ENCODE measurements at places on chromosomes 7 and 10.

DNA sequence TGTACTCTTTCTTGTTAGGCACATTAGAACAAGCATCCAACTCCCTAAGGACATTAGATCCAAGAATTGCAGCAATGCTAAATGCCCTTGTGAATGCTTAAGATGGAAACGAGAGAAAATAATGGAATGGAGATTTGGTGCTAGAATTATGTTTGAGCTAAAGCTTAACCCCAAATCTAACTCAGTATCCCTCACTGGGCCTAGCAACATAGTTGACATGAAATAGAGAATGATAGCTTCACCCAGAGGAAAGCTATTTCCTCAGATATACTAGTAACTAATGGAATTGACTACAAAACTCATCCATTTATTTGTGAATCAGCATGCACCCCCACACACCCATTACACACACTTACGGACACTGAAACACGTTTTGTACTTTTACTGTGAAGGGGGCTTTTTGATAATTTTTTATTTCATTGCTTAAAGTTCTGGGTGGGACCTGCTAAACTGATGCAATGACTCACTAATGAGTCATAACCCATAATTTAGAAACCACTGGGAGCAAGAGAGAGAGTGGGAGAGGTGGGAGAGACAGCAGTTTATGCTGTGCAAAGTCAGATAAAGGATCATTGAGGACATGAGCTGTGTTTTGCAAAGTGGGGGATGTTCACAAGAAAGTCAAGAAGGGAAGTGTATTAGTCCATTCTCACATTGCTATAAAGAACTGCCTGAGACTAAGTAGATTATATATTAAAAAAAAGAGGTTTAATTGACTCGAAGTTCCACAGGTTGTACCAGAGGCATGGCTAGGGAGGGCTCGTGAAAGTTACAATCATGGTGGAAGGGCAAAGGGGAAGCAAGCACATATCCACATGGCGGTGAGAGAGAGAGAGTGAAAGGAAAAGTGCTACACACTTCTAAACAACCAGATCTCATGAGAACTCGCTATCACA is 382.7 kb downstream of the SFMBT2 start:
- DNase-seq = no peak

- no peak for DNase-seq
Observed at GRCh38 chr7:86949052-86949778, 110.2 kb downstream of the ELAPOR2 start.

DNA sequence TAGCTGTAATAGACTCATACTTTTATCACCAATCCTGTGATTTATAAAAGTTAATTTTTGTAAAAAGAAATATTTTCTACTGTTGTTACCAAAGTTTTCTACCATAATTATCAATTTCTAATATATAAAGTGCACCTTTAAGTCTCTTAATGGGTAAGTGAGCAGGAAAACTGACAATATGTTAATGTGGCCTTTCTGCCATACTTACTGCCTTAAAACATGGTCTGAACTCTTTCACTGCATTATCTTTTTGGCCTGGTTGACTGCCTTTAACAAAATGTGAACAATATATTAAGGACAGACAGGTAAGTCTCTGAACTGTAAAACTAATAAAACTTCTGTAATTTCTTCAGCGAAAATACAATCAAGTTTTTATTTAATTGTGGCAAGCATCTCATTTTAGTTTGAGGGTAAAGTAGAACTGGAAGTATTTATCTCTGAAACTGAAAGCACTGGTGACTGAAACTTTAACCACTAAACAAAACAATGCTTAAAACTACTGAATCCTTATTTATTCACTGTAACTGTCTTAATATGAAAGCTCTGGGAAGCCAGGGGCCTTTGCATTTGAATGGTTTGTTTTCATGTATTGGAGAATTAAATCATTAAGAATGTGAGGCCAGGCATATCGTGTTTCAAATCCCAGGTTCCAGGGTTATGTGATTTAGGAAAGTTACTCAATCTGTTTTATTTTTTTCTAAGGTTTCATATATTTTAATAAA is 948.8 kb upstream of the POT1 start:
- no peak for DNase-seq

- DNase-seq = no peak
Observed at GRCh38 chr10:84957427-84957826, 629.0 kb downstream of the CCSER2 start.

DNA sequence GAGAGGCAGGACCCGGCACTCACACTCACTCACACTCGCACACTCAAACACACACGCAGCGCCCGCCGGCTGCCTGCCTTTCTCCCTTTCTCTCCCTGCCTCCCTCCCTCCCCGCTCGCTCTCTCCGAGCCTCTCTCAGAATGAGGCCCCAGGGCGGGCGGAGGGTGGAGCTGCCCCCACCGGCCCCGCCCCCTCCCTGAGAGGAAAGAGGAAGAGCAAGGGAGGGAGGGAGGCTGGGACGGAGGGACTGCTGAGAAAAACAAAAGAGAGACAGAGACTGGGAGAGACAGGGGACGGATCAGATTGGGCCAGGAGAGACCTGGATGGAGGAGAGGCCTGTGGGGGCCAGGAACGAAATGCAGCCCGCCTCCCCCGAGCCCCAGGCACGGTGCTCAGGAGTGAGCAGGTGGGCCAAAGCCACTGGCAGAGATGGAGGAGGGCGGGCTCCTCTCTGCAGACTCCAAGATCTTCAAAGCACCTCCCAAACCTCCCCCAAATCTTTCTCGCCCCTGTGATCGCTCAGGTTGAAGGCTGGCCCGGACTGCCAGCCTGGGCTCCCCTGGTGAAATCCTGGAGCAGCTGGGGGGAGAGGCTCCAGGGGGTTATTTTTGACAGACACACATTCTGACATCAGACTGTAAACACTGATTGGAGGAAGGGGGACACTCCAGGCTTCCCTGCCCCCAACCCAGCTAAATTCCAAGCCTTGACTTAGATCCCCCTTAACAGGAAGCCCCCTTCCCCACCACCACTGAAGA is 5.1 kb downstream of the LDB1 start:
- DNase-seq = peak; percentile 49

DNA sequence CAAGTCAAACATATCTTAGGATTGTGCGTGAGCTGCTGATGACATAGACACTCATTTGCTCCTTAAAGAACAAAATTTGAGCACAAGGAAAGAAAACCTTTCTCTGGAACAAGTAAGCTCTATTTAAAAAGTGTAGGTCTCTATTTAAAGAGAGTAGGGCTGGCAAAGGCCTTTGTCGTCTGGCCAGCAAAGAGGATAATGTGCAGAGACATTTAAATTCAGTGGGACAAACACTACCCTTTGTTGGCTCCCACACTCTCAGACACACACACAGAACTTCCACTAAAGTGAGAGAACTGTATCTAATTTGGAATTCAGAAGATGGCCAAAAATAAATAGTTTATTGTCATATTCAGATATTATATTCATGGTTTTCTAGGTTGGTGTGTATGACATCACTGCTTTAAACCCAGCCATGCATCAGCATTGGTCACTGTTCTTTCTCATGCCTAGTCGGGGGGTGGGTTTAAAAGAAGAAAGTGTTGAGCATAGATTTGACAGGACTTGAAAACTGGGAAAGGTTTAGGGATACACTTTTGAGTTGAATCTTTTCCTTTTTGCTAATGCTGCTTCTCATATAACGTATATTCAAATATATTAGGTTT is 49.5 kb upstream of the HDAC9 start:
- no peak for DNase-seq

- no peak for DNase-seq
Observed at GRCh38 chr7:24781106-24781505, 23.8 kb upstream of the GSDME start.

- DNase-seq = no peak
Observed at GRCh38 chr10:69730251-69731156, 71.2 kb upstream of the COL13A1 start.

GRCh38 chr7:41222746-41223145 is 480.1 kb downstream of the INHBA start:
- DNase-seq = no peak

DNA sequence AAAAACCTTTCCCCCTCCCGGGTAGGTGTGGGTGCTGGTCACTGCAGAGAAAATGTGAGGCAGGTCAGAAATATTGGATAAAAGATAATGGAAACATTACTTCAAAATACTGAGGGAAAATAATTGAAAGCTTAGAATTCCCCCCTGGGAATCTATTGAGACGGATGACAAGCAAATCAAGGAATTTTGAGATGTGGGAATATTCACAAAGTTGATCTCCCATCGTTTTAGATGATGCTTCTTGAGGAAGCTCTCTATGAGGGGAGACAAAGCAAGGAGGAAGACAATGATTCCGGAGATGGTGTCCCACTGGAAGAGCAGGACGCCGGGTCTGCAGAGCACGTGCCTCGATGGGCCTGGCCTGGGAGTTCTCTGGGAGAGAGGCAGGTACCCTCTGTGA is 211.0 kb downstream of the WDR37 start:
- no peak for DNase-seq

GRCh38 chr10:3766046-3766756 is 18.8 kb downstream of the KLF6 start:
- DNase-seq = no peak

- no peak for DNase-seq
Observed at GRCh38 chr10:132036887-132037675, 28.7 kb upstream of the JAKMIP3 start.

GRCh38 chr7:22350466-22351328 is 6.3 kb downstream of the RAPGEF5 start:
- no peak for DNase-seq

DNA sequence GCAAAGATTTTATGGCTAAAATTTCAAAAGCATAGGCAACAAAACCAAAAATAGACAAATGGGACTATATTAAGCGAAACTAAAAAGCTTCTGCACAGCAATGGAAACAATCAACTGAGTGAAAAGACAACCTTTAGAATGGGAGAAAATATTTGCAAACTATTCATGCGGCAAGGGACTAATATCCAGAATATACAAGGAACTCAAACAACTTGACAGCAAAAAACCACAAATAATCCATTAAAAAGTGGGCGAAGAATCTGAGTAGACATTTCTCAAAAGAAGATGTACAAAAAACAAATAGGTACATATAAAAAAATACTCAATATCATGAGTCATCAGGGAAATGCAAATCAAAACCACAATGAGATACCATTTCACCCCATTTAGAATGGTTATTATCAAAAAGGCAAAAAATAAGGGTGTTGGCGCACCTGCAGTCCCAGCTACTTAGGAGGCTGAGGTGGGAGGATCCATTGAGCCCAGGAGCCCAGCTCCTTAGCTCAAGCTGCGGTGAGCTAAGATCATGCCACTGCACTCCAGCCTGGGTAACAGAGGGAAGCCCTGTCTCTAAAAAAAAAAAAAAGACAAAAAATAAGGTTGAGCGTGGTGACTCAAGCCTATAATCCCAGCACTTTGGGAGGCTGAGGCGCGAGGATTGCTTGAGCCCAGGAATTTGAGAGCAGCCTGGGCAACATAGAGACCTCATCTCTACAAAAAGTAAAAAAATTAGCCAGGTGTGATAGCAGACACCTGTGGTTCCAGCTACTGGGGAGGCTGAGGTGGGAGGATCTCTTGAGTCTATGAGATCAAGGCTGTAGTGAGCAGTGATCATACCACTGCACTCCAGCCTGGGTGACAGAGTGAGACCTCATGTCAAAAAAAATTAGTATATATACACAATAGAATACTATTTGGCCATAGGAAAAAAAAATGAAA is 4.2 kb upstream of the CCM2 start:
- DNase-seq = no peak

DNA sequence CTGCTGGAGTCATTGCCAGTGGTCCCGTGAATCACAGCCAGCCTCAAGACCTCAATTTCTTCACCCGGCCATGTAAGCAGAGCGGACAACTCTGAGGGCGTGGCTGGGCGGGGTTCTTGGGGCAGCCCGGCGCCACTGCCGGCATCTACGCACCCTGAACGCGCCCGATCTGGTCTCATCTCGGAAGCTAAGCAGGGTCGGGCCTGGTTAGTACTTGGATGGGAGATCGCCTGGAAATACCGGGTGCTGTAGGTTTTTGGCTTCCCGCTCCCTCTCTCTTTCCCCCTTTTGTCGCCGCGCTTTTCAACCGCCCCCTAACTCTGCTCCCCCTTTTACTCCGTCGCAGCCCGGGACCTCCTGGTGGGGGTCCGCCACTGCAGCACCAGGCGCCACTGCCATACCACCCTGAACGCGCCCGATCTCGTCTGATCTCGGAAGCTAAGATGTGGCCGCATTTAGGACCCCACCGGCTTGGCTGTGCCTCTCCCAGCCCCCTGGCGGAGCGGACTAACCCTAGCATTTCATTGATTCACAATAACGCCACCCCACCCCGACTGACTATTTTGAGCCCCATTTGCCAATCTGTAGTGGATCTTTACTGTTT is 25.3 kb downstream of the GARIN1A start:
- no peak for DNase-seq

- DNase-seq = no peak
Observed at GRCh38 chr10:108388706-108389105, 1224.2 kb upstream of the SORCS1 start.

GRCh38 chr10:68601501-68602265 is 41.5 kb downstream of the TET1 start:
- DNase-seq = no peak

- no peak for DNase-seq
Observed at GRCh38 chr7:70421319-70421718, 710.6 kb upstream of the GALNT17 start.

DNA sequence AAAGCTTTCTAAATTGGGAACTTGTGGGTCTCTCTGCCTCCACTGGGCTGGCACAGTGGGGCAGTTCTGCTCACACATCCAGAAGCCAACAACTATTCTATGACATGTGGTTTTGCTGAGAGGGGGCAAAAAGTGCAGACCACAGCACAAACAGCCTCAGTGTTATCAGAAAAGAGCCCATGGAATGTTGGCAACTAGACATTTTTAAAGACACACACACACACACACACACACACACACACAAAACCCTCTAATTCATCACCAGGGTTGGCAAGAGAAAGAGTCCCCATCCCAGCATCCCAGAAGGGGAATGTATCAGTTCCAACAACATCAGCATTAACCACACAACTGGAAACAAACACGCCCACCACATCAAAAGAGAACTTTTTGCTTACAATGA is 117.1 kb downstream of the FGFR2 start:
- DNase-seq = no peak

DNA sequence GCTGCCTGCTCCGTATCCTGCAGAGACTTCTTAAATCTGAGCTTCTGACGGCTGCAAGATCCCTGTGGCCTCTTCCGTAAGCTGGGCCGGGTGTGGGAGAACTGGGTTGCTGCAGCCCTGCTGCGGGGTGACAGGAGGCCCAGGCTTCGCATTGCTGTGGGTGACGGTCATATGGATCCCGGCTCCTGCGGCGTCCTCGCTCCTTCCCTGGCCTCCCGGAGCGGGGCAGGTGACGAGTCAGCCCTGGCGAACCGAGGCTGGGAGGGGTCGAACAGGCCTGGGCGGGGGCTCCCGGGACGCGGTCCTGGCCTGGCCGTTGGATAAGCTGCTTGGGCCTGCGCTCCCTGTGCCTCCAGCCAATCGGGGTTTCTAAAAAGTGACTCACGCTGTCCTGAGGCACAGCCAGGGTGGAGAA is 7.8 kb upstream of the UBE2D1 start:
- no peak for DNase-seq

- no peak for DNase-seq
Observed at GRCh38 chr7:25260862-25261494, 32.7 kb upstream of the NPVF start.

Data from stimulated activated CD4-positive, alpha-beta T cell treated with anti-CD3 and anti-CD28 coated beads, TNF-alpha, amount 100 ng/mL, for 1 hour (primary cell).